ENCODE measurements at places on chromosomes 1 and 21.

DNA sequence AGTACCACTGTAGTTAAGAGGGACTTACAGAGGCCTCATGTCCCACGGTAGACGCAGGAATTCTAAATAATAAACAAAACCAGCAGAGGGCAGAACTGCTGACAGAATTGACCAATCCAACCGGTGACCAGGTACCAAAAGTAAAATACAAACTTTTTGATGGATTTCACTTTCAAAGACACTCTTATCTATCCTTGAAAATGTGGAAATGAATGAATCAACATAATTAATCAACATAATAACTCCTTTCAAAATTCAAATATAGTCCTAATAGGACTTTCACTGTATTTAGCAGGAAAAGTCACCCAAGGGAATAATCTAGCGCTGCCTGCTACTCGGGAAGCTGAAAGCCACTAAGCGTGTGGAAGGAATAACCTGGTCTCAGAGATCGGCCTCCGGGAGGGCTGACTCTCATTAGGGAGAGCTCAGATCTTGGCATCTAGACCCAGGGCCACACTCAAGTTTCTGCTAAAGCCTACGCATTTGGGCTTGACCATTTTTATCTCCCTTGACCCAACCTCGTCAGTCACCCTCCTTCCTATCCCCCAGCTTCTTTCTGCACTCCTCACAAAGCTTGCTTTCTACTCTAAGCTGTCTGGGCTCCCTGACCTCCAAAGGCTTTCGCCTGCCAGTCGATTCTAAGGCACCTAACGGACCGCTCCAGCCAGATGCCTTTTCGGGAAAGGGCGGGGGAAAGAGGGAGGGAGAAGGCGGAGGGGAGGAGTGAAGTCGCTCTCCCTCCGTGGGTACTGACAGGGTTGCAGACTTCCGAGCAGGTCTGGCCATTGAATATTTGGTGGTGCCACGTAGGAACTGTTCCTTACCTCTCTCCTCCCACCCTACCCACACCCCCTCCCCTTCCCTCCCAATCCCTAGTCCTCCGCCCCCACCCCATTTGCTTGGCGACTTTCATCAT lies 1.6 kb downstream of the COL11A1 start:
- DNase-seq = peak; percentile 28

DNA sequence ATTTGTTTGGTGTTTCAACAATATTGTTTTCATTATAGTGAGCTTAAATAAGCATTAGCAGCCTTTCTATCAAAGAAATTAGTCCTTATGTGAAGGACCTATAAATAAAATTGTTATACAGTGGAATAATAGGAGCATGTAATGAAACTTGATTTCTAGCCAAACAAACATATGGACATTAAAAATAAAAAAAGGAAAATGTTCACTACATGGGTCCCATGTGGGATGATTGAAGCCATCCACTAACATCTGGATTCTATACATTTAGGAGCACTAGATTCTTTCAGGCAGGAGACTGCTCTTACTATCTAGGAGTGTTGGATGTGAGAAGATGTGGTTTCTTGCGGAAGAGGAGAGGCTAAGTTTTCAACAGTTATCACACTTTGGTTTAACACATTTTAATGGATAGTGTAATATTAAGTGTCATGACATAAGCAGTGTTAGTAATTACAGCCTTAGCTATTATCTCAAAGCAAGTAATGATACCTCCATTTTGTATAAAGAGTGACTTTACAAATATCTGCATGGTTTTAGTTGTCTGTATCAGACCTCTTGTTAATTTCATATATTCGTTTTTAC lies 62.3 kb downstream of the LYPLAL1 start:
- DNase-seq = no peak

DNA sequence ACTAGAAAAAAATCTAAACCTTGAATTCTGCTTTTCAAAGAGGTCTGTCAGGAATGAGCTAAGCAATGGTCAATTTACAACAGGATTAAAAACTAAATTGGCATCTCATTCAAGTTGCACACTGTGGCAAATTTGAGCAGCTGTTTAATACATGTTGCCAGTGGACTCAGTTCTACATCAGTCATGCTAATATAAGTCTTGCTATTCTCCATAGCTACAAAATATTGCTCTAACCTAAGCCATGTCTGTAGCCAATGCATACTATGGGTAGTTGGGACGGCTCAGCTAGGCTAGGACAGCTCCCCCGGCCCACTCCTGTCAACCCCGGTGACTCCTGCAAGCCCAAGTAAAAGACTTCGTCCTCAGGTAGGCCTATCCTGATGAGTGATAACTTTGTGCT lies 10.9 kb upstream of the VAV3 start:
- DNase-seq = no peak

DNA sequence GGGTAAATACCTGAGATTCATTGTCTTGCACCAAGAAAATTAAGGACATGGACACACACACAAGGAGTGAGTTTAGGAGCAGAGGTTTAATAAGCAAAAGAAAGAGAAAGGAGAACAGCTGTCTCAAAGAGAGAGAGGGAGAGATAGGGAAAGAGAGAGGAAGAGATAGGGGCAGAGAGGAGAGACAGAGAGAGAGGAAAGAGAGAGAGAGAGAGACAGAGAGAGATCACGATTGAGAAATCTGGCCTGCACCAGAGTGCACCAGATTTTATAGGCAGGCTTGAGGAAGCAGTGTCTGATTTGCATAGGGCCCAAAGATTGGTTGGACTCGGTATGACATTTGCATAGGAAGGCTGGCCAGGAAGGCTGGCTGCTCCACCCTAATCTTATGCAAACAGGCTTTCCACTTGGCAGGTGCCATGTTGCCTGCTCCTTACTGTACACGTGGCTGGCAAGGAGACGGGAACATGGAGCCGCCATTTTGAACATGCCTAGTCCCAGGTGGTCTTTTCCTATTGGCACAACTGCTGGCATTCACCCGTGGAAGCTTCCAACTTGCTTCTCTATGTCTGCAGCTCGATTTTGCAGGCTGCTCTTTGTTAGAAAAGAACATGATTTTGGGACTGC lies 419.9 kb downstream of the ZP4 start:
- no peak for DNase-seq

DNA sequence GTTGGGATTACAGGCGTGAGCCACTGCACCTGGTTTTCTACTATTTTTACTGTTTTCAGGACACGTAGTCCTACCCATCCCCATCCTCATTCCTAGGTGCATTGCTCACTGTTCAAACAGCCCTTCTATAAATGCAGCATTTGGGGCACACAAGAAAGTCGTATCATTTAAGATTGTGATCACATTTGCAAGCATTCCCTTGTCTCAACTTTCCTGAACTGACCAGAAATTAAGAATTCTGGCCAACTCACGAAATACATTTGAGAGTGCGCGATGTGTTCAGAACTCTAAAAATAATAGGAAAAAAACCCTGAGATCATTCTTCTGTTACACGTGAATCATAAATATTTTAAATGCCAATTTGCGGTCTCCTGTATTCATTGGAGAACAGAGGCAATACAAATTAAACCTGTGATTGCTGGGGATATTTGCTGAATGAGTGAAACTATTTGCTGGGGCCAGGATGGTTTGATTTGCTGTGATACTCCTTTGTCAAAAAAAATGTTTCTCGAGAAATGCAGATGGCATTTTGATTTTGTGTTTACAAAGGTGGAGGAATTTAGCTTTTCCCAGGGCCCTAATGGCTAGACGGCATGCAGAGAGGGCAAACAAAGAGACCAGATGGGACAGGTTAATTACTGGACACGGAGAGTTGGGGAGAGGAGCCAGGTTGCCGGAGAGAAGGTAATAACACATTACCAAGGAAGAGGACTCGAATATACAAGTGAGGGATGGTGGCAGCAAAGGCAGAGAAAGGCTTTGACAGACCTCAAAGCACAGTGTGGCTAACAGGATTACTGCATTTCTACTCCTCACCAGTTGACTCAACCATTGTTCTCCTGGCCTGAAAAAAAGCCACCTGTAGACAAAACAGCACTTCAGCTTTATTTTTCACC lies 38.4 kb downstream of the STPG1 start:
- DNase-seq = no peak

Data from tibial artery (tissue), 4 donors.